NCI-H2171 treated with DMSO at 0.1 percent for 48 hours (cell line): ENCODE measurements at places on chromosomes 5 and 9.

GRCh38 chr5:20370061-20370460, 382.1 kb upstream of the CDH18 start:
- no peak for DNase-seq

GRCh38 chr9:106745457-106745856, 117.5 kb upstream of the ZNF462 start:
- DNase-seq, result no peak

DNA sequence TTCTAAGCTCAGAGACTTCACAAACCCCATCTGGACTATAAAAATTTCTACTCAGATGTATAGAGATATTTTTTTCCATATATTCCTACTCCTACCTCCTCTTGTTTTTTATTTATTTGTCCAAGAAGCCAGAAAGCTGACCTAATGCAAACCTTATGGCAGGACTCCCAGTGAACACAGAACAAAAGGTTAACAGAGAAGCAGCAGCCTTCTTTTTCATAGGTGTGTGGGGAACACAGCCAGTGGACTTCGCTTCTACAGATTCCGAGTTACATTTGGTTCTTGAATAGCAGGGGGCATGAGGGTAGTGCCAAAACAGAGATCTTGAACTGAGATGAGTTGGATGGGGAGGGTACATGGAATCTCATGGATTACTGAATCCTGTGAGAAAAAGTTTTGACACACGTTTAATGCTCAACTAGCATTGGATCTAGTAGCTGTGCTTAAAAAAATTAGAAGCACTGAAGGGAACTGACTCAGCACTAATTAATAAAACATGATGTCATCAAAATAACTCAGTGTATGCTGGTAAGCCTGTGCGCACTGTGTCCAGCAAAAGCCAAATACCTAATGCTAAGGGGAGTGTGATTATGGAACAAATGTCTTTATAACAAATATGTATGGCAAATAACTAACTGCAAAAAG, 240.1 kb downstream of the GABRB2 start:
- peak; percentile 22 for DNase-seq

- DNase-seq, result no peak
Observed at GRCh38 chr5:154319736-154320135, 126.1 kb upstream of the SAP30L start.

DNA sequence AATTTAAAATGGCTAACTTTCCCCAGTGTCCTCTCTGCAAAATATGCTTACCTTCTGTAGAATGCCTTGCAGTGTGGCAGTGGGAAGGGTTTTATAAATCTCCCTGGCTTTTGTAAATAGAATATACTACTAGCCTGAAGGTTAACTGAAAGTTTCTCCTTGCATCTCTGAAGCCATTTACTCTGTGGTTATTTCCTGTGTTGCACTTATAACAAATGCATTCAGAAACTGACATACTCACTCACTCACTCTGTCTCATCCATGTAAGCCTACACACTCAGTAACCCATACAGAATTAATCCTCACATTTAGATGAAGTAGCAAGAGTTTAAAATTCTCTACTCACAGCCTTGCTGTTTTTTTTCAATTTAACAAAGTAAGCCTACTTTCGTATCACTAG, 87.1 kb upstream of the SH3GL2 start:
- no peak for DNase-seq

- no peak for DNase-seq
Observed at GRCh38 chr9:134460896-134461295, 134.6 kb downstream of the RXRA start.

DNA sequence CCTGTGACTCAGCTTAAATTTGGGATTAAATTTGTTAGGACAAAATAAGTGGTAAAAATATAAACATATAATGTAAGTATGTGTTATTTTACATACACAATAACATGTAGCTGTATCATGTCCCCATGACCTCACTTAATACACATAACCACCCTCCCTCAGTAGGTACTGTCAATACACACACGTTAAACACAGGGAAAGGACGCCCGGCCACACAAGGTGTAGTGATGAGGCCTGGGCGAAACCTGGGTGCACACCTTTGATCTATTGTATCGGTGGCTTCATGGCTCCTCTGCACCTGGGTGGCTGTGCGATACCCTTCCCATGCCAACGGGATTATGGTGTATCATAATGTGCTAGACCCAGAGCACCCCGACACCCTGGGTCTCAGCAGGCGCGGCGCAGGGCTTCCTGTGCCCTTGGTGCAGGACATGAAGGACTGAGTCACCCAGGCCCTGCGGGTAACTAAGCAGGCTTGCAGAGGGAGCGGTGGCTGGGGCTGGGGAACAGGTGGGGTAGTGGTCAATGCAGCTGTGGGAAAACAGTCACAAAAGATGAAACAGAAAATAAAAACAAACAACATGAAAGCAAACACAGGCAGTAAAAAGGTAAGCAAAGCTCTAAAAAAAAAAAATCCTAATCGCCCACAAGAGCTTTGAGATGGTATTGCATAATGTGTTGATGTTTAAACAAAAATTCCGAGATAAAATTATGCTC, 127.5 kb upstream of the RETREG1 start:
- no peak for DNase-seq

DNA sequence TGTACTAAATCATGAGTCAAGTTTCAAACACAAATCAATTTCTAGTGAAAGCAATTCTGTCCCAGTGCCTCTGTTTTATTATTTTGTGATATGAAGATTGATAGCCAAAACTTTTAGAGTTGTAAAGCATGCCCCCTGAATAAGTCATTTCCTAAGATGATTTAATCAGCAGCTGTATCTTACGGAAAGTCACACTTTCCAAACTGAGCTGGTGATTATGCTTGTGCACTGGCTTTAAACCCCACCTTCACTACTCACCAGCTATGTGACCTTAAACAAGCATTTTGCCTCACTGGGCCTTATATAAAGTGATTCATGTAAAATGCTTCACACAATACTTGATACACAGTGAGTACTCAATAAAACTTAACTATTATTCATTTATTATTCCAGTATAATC, 78.1 kb downstream of the EDIL3 start:
- DNase-seq, result no peak

- DNase-seq, result no peak
Observed at GRCh38 chr5:149128023-149128875, 13.0 kb upstream of the ABLIM3 start.

- no peak for DNase-seq
Observed at GRCh38 chr9:130263601-130264413, 1.8 kb upstream of the HMCN2 start.

GRCh38 chr9:108323615-108324014, 532.2 kb downstream of the ACTL7B start:
- no peak for DNase-seq

DNA sequence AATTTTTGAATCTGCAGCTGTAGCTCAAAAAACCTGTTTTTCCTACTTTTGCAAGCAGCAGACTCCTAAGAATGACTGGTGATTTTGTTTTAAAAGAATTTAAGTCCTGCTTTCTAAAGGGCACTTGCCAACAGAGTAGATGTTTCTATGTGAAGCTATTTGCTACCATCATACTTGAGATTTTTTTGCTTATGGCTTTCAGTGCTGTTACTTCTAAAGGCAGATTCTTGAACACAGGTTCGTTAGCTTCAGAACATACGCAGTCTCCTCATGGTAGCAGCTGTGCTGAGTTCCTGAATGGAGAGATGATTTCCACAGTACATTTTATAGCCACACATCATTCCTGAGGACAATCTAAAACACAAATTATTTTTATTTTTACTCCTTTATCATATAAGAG, 24.4 kb upstream of the ELL2 start:
- no peak for DNase-seq

DNA sequence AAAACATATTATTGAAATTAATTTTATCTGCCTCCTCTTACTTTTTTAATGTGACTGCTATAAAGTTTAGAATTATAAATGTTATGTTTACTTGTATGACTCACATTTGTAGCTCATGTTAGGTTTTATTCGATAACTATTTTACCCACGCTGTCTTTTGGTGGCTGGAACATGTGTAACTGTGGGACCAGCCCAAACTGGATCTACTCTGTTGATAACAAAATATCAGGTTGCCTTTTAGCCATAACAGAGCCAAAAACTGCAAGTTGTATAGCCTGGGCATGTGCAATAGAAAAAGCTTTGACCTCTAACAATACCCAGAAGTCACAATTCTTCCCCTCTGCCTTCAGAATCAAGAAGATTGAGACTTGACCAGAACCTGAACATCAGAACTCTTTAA, 356.5 kb downstream of the PRELID2 start:
- DNase-seq, result no peak

DNA sequence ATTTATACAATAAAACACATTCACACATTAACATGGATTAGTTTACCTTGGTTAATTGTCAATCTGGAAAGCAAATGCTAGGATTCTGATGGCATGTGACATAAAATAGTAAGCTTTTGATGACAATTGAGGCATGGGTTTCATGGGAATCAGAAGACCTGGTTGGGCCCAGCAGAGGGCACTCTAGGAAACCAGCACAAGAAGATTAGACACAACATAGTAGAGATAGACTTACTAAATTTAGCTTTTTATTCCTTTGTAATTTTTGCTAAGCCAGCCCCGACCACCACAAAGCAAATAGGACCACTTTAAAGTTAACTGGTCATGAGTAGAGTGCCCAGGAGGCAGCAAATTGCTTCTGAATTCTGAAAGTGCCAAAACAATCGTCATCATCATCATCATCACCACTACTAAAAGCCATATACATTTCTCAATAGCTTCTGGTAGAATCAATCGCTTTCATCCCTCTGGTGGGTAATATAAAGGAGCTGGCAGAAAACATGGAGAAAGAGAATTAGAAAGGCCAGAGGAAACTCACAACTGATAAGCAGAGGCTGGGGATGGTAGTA, 163.2 kb downstream of the ARRDC3 start:
- DNase-seq, result no peak

DNA sequence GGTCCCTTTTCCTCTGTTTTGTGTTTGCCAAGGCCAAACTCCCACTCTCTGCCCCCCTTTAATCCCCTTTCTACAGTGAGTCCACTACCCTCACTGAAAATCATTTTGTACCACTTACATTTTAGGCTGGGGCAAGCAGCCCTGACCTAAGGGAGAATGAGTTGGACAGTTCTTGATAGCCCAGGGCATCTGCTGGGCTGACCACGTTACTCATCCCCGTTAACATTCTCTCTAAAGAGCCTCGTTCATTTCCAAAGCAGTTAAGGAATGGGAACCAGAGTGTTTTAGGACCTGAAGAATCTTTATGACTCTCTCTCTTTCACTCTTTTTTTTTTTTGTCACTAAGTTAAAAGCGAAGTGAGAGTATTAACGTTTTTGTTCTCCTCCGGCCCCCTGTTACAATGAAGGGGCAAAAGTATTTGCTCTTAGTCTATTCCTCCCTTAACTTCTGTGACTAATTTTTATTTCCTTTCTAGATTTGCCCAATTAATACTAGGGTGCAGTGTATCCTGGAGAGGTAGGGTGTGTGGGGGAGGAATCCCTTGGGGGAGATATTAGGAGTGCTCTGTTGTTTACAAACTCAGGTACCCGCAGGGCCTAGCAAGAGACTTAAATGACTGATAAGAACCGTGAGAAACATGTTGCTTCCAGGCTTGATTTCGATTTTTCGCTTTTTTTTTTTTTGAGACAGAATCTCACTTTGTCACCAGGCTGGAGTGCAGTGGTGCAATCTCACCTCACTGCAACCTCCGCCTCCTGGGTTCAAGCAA, 14.7 kb downstream of the GM2A start:
- no peak for DNase-seq

DNA sequence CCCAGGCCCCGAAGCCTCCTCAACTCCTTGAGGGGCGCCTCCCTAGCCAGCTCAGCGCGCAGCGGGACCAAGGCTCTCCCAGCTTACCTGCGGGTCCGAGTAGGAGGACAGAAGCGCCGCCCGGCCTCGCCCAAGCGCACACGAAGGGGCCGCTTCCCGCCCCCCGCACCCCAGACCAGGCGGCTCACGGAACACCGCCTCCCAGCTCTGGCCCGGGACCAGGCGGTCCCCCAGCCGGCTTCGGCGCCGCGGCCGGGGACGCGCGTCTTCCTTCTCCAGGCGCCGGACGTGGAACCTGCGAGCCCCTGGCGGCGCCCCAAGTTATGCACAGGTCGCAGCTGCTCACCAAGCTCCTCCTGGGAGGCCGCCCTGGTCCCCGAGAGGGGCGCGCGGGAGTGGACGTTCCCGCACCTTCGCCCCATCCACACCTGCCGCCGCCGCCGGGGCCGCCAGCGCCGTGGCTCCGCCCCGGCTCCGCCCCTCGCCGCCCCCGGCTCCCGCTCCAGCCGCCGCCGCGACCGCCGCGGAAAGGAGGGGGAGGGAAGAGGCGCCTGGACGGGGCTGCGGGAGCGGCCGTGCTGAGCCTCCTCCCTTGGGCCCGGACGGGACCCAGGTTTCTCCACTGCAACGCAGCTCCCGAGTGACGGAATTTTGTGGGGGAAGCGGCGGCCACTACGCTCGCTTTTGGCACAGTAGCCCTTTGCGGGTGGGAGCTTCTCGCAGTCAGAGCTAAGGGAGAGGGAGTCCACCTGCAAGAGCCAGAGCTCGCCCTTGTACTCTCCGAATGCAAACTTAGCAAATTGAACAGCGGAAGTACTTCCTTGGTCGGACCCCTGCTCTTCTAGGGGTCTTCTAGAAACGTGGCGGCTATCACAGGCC, 77.5 kb upstream of the IFNE start:
- DNase-seq, result no peak

DNA sequence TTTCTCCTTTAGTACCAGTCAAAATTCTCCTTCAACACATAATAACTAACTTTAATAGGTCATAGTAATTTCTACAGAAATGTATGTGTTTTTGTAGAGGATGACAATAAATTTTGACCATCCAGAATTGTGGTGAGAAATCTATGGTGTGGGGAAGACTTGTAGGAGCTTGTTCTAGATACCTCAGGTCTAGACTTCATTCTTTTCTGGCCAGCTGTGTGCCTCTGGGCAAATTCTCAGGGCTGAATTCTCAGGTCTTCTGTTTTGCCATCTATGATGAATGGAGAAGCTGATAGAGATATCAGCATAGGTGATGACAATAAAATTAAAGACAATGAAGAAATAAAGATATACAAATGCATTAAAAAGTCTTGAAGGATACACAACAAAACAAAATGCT, 298.6 kb upstream of the MEF2C start:
- DNase-seq, result no peak

DNA sequence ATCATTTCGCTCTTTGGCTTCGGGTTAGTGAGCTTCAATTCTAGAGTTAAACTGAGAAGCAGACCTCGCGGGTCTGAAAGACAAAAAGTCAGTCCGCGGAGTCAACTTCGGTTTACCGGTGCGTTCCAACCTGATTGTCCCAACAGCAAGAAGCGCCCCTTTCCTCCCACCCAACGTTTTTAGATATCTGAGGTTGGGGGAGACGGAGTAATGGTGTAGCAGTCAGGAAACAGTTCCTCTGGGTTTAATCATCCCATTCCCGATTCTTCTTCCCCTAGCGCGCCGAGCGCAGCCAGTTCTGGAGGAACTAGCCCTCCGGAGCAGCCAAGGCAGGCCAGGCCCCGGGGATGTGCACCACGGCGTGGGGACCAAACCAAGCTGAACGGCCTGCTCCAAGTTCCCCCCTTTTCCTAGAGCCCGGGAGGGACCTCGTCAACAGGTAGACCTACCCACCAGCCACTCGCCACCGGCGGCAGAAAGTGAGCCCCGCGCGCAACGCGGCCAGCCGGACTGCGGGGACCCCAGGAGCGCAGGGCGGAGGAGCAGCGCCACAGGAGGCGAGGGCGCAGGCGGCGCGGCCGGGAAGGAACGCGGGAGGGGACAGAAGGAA, 622 bp upstream of the ISL1 start:
- DNase-seq, result peak; percentile 65

GRCh38 chr5:97194366-97194765, 11.3 kb upstream of the RIOK2 start:
- no peak for DNase-seq
